Esophagus mucosa (tissue), 1 donor: ENCODE measurements at places on chromosomes 6 and 20.

GRCh38 chr6:21847711-21848480 lies 254.3 kb downstream of the SOX4 start:
- no peak for ATAC-seq

DNA sequence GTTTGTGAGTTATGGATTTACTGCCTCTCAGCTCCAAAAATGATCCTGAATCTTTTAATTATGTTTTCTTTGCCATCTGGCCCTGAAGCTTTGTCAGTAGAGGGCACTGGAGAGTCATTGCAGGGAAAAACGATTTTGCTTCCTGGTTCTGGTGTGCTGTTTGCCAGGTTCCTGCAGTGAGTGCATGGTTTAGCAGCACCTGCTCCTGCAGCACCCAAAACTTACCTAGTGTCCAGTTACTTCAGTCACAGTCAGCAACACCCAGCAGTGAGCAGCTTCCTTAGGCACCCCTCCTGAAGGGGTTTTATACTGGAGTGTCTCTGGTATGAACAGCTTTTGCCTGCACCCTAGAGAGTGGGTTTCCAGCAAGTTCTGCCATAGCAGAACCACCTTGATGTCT lies 6.0 kb upstream of the TRIM26 start:
- peak; percentile 64 for ATAC-seq

- ATAC-seq, result peak; percentile 78
Measured at GRCh38 chr20:25632940-25633790, 9.4 kb upstream of the NANP start.

GRCh38 chr6:1716868-1717267 lies 107.2 kb downstream of the FOXC1 start:
- ATAC-seq, result no peak

DNA sequence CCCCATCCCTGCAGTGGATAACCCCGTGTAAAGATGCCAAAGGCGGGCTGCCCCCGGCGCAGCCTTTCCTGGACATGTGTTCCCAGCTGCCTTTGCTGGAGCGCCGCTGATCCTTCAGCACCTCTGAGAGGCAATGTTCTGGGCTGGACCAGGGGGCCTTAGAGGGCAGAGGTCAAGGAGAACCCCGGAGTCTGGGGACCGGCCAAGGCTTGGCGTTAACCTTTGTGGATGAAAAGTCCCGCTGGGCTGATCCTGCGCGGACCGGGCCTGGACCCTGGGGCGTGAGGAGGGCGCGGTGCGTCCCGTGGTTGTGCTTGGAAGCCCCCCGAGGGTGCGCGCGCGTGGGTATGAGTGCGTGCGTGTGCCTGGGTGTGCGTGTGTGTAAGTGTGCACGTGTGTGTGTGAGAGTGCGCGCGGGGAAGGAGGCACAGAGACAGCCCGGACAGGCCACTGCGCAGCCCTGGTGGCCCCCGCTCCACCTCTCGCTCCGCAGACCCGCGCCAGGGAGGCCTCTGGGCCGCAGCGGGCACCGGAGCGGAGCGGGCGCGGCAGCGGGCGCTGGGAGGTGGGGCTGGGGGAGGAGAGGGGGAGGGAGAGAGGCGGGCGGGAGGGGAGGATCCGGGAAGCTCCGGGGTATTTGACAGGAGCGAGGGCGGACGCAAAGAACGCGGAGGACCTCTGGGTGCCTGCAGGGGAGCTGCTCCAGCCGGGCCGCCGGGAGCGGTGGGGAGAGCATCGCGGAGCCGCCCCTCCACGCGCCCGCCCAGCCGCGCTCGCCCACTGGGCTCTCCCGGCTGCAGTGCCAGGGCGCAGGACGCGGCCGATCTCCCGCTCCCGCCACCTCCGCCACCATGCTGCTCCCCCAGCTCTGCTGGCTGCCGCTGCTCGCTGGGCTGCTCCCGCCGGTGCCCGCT lies at the start of gene SMOC2:
TSS of gene SMOC2 (plus strand) at position 665 of the 914 bp plus-strand sequence. CDS start at position 852, 187 bp downstream.
- peak; percentile 35 for ATAC-seq

DNA sequence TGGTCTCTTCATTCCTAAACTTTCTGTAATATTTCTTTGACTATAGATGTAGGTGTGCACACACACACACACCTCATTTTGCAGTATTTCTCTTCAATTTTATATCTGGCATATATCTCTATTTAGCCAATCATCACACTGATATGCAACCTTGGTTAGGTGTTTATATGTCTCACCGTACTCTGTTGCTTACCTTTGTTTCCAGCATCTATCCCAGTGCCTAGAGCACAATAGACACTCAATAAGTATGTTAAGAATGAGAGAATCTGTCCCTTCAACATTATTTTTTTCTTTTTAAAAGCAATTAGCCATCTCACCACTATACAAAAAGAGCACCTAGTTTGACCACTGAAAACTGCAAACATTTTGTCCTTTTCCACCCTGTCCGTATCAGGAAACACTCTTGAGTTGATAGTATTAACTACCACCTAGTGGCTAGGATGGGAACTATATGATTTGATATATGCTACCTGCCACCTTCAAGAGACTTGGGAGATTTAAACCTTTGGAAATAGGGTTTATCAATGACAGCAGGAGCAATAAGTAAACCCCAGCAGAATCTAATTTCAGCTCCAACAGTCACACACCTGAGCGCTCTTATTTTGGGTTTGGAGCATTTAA lies 48.7 kb upstream of the RSPO3 start:
- ATAC-seq, result no peak

DNA sequence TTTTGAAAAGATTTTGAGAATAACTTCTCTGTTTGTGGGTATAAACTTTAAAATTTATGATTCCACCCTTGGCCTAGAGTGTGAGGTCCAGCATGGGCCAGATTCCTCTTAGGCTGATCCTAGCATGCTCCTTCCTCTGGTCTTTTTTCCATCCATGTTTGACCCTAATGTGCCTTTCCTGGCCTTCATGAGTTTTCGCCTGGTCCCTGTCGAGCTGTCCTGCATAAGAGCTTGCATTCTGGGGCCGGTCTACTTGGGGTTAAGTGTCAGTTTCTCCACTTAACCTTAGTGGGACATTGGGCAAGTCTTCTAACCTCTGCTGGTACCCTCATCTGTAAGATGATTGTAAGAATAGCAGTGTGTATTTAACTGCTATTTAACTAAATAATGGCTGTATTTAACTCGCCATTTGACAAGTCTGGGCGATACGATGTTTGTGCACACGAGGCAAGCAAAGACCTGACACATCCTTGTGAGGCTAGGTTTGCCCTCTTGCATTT lies 40.7 kb upstream of the TAGAP start:
- ATAC-seq, result no peak

DNA sequence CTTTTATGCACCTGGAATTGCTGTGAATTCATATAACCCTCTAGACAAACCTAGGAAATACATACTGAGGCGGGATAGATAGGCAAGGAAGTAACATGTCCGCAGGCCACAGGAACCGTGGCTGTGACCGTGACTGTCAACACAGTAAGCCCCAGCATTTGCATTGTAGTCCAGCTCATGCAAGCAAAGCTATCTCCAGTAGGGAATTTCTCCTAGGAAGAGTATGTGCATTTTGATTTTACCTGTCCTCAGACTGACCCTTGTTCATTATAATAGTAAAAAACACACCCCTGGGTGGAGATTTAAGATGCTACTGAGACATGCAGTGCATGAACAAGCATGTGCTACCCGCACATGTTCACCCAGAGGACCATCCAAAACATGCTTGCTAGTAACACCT lies 30.5 kb upstream of the RIMS4 start:
- ATAC-seq, result no peak

DNA sequence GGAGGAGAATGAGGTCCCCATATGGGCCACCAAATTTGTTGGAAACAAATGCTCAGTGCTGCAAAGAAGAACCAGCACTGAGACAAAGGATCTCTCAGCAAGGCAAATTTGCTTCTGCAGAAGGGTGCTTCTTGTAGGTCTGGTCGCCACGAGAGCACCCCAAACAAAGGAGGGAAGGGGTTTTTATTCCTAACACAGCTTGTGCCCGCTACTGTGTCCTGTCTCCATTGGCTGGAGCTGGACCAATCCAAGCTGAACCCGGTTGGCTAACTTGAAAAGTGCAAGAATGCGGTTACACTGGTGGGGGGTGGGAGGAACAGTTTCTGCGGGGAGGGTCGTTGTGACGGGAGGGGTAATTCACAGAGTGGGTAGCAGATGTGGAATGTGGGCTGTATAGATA lies 54.1 kb upstream of the TULP1 start:
- ATAC-seq, result no peak

- ATAC-seq, result no peak
Measured at GRCh38 chr6:24985323-24985722, 49.6 kb upstream of the RIPOR2 start.

- ATAC-seq, result no peak
Measured at GRCh38 chr6:34241351-34242215, 4.9 kb downstream of the HMGA1 start.

GRCh38 chr6:98827295-98828159 lies 6.8 kb upstream of the POU3F2 start:
- ATAC-seq, result no peak

DNA sequence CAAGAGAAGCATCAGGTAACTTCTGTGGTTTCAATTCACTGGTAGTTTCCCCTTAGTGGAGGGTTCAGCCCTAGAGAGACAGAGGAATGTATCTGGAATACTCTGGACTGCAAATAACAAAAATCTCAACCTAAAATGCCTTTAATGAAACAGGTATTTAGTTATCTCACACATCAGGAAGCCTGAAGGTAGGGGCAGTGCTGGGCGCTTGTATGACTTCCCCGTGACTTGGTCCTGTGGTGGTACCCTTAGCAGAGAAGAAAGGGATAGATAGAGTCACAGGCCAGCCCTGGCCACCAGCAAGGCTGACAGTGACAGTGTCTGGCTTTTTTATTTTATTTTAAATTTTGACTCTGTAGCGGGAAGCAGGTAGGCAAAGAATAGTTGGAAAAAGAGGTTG lies 14.9 kb downstream of the LRRC1 start:
- ATAC-seq, result no peak

GRCh38 chr6:149910721-149911151 lies 12.2 kb downstream of the RAET1G start:
- no peak for ATAC-seq

DNA sequence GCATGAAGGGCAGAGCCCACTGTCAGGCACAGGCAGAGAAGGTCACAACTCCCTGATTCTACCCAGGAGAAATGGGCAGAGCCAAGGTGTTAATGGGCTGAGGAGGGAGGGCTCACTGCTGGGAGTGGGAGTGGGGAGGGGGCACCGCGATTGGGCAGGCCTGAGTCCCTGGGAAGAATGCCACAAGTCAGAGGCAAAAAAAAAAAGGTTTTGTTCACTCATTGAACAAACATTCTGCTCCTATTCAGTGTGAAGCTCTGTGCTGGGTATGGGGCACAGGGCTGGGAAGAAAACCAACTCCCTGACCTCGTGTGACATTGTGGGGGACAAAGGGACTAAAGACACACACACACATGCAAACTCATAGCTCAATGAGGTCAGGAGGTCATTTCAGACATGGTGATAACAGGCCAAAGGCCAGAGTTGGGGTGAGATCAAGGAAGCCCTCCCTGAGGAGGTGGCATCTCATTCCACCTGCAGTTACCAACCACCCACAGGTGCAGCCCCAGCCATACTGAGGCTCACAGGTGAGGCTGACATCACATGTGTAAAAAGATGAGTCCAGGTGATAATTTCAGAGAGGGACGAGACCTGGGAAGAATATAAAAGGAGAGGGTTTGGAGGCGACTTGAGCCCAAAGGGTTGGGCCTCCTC lies 3.2 kb upstream of the PMEPA1 start:
- ATAC-seq, result no peak

- ATAC-seq, result no peak
Measured at GRCh38 chr6:25014791-25015560, 79.2 kb upstream of the RIPOR2 start.

- no peak for ATAC-seq
Measured at GRCh38 chr6:111715321-111715720, 109.6 kb upstream of the TRAF3IP2 start.

DNA sequence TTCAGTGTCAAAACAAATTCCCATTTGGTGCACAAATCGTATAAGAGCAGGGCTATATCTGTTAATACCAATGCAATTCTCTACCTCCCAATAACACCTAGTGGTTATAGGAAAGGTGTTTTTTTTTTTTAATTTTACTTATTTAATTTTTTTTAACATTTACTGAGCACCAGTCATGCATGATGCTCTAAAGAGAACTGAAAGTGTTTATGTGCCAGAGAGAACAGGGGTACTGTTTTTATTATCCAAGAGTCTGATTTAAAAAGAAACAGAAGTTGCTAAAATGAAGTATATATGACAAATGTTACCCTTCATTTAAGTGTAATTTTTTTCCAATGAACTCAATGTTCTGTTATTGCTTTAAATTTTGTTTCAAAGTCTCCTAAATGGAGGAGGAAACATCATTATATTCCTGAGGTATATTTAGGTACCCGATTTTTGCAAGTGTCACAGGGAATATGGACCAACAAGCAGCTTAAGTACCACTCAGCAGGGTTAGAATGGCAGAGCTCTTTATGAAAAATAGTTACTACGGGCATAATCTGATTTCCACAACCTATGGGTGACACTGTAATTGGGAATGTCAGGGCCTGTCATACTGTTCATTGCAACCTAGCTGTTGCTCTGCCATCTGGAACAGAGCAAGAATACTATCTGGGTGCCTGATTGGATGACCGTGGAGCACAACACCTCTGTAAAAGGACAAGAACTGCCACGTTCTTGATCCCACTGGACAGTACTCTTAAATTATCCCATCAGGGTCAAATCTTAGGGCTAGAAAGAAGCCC lies 195.4 kb downstream of the KHDRBS2 start:
- ATAC-seq, result no peak

- peak; percentile 26 for ATAC-seq
Measured at GRCh38 chr20:61777773-61778494, 287.7 kb downstream of the TAF4 start.
